ENCODE measurements at places on chromosomes 16 and 17.

DNA sequence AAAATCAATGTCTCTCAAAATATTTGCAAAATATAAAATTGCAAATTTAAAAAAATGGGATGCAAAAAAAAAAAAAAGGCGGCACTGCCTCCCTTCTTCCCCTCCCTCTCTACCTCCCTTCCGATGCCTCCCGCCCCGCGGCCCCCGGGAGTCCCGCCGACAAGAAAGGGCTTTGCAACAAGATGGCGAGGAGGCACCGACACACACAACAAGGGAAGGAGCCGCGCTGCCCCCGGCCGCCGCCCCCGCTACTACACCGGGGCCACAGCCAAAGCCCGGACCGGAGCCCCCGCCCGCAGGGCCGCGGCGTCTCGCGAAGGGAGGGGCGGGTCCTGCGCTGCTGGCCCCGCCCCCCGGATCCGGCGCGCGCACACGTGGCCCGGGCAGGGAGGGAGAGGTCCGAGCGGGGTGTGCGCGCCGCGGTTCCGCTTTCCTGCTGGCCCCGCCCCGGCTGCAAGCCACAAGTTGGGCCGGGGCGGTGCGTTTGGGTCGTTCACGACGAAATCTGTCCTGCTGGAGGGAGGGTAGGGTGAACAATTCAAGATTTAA lies at the start of gene MNT:
MNT (minus strand) TSS at position 184 of the 549 bp plus-strand sequence. CDS start 348 bp downstream, outside the sequence.
- DNase-seq: peak; percentile 74

DNA sequence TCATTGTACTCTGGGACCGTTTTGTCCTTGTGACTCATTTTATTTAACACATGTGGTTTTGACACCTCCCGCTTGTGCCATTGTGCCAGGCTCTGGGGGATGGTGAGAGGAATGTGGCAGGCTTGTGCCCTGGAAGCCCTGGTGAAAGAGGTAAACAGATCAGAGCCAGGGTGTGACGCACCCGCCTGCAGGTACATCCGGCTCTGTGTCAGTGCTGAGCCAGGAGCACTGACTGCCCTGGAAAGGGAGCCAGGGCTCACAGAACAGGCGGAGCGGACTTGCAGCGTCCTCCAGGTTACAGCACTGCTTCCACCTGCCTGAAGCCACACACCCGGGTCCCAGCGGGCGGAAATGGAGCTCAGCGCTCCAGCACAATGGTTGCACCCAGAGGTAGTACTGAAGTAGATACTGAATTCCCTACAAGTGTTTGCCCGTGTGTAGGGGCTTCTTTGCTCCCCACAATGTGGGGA lies 30.6 kb downstream of the CDRT15 start:
- DNase-seq: no peak

DNA sequence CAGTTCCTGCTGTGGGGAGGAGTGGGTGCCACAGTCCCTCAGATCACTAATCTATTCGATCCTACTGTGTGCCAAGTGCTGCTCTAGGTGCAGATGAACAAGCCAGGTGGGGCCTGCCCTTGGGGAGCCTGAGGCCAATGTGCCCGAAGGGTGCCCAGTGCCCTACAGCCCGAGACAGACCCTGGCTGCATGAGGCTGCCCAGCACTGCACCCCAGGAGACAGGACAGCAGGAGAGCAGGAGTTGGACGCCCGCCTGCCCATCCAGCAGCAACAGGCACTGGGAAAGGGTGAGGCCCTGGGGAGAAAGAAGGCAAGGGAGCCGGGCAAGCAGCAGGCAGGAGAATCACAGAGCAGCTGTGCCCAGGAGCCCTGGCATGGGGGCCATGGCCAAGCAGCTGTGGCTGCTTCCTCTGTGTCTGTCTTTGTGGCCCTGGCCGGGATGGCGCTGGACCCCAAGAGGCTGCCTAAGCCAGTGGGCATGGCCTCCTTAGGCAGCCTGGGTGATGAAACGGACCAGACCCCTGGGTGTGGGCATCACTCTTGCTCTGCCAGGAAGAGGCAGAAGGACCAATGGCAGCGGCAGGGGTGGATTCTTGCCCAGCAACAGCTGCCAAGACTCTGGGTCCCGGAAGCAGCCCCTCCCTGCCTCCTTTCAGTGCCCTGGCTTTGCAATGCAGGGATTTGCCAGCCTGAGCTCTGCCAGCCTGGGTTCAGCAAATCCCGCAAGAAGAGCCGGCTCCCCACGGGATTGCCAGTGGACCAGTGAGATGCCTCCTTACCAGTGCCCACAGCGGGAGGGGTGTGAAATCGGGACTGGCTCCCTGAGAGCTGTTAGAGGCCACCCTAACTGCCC lies 179.6 kb upstream of the TNRC6C start:
- no peak for DNase-seq

DNA sequence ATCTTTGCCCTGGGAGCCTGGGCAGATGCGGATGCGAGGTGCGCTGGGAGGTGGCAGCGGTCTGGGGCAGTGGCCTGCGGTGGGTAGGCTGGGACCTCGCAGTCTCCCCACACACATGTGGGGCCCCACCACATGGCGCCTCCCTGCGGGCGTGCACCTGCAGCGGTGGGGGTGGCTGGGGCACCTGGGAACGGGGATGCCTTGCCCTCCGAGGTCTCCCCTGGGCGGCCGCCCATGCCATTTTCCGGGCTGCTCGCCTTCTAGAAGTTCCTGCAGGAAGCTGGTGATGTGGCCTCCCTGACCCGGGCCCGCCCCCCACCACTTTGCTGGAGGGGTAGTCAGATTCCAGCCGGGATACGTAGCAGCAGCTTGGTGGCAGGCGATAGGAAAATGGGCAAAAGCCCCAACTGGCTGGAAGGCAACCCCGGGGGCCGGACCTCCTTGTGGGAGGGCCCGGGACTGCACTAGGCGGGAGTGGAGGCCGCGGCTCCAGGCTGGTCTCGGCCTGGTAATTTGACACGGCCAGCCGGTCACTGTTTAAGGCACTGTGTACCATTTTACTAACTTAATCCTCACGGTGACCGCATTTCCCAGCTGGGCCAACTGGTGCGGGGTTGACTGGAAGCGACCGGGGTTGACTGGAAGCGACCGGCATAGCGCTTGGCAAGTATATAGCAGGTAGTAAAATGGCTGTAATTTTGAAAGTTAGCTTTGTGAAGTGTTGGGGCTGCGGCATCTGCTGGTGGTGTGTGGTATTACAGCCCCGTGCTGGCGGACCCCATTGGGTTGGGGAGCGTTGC lies 38.5 kb downstream of the IGF2BP1 start:
- no peak for DNase-seq

DNA sequence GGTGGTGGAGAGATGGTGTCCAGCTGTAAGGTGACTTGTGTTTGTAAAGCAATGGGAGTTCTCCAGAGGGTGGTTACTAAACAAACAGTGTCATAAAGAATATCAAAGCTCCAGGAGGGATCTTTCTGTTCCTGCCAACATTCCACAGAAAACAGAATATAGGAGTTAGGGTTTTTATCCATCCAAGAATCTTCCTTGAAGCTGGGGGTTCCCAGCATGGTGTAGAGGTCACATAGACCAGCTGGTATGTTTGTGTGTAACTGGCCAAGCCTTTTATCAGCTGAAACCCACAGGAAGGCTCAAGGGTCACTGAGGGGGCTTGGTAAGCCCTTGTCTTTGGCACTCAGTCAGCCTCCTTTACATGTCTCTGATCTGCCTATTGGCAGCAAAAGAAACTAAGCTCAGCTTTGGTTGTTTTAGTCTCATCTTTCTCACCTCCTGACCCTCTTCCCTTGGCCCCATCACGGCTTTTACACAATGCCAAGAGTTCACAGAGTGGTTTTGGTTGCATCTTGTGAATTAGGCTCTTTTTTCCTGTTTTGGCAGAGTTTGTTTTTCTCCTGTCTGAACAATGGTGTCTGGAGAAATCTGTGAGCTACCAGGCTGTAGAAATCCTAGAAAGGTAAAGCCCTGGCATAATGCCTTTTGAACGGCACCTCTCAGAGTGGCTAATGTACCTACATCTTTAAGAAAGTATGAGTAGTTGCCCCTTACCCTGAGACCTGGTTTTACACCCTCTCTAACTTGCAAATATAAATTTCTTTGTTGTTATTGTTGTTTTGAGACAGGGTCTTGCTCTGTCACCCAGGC lies 4.6 kb downstream of the CNTD1 start:
- no peak for DNase-seq

DNA sequence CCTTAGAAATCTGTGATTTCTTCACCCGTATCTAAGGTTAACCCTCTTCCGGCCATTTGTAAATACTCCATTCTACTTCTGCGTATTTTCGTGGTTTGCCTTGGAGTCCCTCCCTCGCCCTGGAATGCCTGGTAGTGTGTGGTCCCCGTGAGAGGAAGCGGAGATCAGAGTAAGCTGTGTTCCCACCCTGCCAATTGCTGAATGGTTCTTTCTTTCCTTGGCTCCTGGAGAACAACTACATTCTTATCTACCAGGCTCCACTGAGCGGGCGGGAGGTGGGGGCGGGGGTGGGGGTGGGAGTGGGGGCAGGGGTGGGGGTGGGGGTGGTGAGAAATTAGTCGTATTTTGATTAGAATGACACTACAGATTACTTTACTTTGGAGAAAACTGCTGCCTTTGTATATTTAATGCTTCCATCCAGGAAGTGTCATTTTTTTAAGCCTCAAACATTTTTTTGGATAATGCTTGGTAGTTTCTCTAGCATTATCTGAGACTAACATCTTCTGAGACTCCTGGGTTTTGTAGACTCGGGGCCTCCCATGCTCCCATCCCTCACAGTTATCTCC lies 20.9 kb upstream of the FASN start:
- DNase-seq: no peak

GRCh38 chr17:78346605-78347250 lies 13.1 kb downstream of the SOCS3 start:
- DNase-seq: no peak

- DNase-seq: no peak
Measured at GRCh38 chr17:79410681-79411080, 200.2 kb downstream of the RBFOX3 start.

- no peak for DNase-seq
Measured at GRCh38 chr16:58814348-58814801, 80.3 kb upstream of the GOT2 start.

GRCh38 chr17:29677221-29677791 lies 54.6 kb upstream of the CORO6 start:
- DNase-seq: no peak

DNA sequence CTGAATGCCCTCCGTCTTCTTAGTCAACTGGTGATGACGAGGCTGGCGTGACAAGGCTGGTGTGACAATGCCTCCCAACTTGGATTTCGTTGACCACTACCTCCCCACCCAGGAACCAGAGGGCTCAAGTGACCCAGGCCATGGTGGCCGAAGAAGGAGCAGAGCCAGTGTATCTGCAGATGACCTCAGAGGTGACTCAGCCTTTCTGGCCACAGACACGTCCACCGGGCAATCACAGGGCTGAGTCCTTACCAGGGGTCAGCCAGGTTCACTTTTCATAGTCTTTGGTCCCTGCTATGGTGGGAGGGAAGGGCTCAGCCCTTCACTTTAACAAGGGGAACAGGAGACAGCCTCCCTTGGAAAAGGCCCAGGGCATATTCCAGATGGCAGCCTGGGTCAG lies 116.3 kb downstream of the MAF start:
- no peak for DNase-seq

- peak; percentile 38 for DNase-seq
Measured at GRCh38 chr17:60641810-60642220, 35.8 kb upstream of the BCAS3 start.

DNA sequence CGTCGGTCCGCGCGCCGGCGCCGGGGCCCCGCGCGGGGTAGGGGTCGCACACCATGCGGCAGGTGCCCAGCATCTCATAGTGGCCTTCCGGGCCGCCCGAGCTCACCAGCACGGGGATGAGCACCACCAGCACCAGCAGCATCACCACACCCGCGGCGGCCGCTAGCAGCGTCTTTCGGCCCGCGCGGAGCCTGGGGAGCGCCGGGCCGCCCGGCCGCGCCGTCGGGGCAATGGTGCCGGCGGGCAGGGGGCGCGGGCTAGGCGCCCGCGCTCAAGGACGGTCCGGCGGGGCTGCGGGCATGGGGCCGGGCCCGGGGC lies 237 bp downstream of the C1QL1 start:
- DNase-seq: no peak

- DNase-seq: no peak
Measured at GRCh38 chr17:8867361-8867981, at the start of gene PIK3R6. Gene PIK3R6 (minus strand): TSS chr17:8867674. CDS start chr17:8849794, 17,880 bp downstream.

GRCh38 chr17:56297184-56297583 lies 143.9 kb downstream of the ANKFN1 start:
- DNase-seq: no peak

DNA sequence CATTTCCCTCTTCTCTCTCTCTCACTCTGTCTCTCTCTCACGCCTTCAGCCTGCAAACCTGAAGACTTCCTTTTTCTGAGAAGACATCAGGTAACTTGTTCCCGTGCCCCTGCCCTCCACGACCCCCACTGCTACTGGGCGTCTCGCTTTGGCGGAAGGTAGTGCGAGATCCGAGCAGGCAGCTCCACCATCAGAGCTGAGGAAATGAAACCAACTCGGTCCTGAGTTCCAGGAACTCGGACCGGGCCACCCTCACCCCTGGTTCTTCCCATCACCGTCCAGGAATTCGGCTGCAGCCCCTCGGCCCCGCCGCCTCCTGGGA lies 585 bp downstream of the MLKL start:
- DNase-seq: no peak

GRCh38 chr17:2502871-2503580 lies 8.7 kb downstream of the METTL16 start:
- no peak for DNase-seq

- DNase-seq: no peak
Measured at GRCh38 chr16:27748868-27749546, 199.1 kb downstream of the KATNIP start.

- DNase-seq: no peak
Measured at GRCh38 chr17:76240461-76241203, at the start of gene RNF157. Gene RNF157 (minus strand): TSS chr17:76240493. CDS start chr17:76240240, 253 bp downstream.

DNA sequence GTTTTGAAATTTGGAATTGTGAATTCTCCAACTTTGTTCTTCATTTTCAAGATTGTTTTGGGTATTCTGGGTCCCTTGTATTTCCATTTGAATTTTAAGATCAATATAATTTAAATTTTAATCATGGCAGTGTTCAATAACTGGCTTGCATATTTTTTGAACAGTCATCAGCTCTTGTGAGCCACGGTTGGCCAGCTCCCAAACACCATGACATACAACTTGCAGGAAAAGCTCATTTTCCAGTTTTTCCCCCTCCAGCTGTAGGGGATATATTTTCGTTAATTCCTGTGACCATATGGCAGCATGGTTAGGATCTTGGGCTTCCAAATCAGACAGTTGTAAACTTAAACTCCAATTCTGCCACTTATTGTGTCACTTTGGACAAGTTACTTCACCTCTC lies 690.1 kb downstream of the WWOX start:
- no peak for DNase-seq

- DNase-seq: no peak
Measured at GRCh38 chr17:9977180-9977575, 72.1 kb upstream of the RCVRN start.

DNA sequence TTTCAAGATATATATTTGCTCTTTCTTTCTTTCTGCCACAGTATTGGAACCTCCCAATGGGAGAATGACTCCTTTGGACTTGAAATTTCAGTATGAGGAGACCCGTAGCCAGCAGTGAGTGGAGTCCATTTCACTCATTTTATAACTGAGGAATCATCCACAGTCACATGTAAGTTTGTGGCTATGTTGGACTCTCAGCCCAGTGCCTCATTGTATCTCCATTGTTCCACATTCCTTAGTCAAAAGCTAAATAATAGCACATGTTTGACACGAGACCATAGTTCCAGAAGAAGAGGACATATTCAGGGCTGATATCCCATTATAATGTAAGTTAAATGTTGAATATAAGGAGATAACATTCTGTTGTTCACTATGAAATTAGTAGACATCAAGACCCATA lies 12.7 kb upstream of the SPAG9 start:
- DNase-seq: no peak

Data from GM12864 (cell line).